Cortex of kidney (tissue), 1 donor: ENCODE measurements at places on chromosomes 2 and 18.

- no peak for DNase-seq
Observed at GRCh38 chr2:33491441-33492084, 15.1 kb downstream of the RASGRP3 start.

GRCh38 chr18:40984856-40985255, 970.2 kb upstream of the PIK3C3 start:
- DNase-seq, result no peak

DNA sequence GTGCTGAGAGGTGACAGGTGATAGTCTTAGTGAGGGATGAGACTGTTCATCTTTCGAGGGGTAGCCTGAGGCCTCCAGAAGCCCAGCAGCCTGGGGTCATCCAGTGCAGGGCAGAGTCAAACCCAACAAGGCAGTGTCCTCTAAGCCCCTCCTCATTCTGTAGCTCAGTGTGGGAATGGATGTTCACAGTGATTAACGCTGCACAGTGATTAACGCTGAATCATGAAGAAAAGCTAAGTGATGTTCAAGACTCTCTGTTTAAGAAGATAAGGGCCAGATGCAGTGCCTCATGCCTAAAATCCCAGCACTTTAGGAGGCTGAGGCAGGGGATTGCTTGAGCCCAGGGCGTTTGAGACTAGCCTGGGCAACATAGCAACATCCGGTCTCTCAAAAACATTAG, 56.3 kb upstream of the LAPTM4A start:
- no peak for DNase-seq

- DNase-seq, result no peak
Observed at GRCh38 chr2:61135510-61135909, 26.5 kb upstream of the C2orf74 start.

GRCh38 chr2:239396881-239397681, 3.7 kb downstream of the HDAC4 start:
- DNase-seq, result no peak

- DNase-seq, result no peak
Observed at GRCh38 chr18:28167835-28168349, 9.0 kb downstream of the CDH2 start.

- no peak for DNase-seq
Observed at GRCh38 chr18:31510319-31510718, 12.3 kb downstream of the DSG2 start.
